ENCODE measurements at places on chromosomes 11 and 22. TPM values are rescaled to one million over a fixed set of nuclear protein-coding genes. Genes with fewer than 3 reads are reported as not detected.

- DNase-seq: peak; percentile 55
These were observed 15.5 kb upstream of the BMAL1 start for GRCh38 chr11:13262096-13262495.

The HMOX1 gene
- total RNA-seq: 243 TPM

The TSSK2 gene
- not detected for total RNA-seq

- DNase-seq: no peak
These were observed 107.2 kb downstream of the ZNF280B start for GRCh38 chr22:22401381-22401780.

DNA sequence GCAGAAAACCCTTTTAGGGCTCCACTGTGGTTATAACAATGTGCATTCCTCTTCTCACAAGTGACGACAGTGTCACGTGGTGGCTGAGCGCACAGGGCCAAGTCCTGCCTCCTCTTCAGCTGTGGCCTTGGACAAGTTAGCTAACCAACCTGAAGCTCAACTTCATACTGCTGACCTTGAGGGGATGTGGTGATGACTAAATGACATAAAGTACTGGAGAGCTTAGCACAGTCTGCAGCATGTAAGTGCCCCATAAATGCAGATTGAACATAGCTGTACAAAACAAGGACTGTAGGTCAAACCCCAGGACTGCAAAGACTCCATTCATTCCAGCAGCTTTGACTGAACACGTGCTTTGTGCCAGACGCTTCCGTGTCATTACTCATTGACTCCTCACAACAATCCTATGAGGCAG lies 20.1 kb upstream of the MRGPRX2 start:
- DNase-seq: peak; percentile 33

- peak; percentile 45 for DNase-seq
These were observed 582 bp downstream of the SREBF2 start for GRCh38 chr22:41833369-41834004.

The RTL10 gene
- 7.7 TPM for total RNA-seq

DNA sequence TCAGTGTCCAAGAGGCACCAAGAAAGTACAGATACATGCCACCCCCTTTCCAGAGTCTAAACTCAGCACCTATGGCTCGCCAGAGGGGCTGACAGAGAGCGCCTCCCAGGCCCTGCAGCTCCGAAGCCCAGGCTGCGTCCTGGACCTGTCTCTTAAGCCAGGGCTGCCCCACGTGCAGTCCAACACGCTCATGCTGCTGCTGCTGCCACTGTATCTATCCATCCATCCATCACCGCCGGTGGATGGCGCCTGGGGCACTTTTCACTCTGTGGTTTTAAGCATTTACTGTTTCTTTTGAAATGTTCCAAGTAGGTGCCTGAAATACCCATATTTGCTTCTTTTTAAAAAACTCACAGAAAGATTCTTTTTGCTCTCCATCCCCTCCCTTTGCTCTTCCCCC lies 41.8 kb downstream of the MACROD1 start:
- no peak for DNase-seq

The RHBDD3 gene
- total RNA-seq: 20.3 TPM

The KIF18A gene
- total RNA-seq: 4.9 TPM

The PIK3C2A gene
- total RNA-seq: 39.8 TPM

- no peak for DNase-seq
These were observed 95.2 kb downstream of the ABTB2 start for GRCh38 chr11:34262531-34263081.

- DNase-seq: peak; percentile 31
These were observed 18.8 kb downstream of the MYEOV start for GRCh38 chr11:69312453-69313404.

The PDE3B gene
- 11.2 TPM for total RNA-seq

The UPB1 gene
- total RNA-seq: under 0.01 TPM

The GALNT18 gene
- total RNA-seq: 9.5 TPM

The C22orf42 gene
- not detected for total RNA-seq

GRCh38 chr11:118636569-118637290 lies 29.3 kb downstream of the PHLDB1 start:
- no peak for DNase-seq

The SLC25A1 gene
- 72.2 TPM for total RNA-seq

GRCh38 chr22:40216041-40216756 lies 38.5 kb downstream of the TNRC6B start:
- DNase-seq: no peak

DNA sequence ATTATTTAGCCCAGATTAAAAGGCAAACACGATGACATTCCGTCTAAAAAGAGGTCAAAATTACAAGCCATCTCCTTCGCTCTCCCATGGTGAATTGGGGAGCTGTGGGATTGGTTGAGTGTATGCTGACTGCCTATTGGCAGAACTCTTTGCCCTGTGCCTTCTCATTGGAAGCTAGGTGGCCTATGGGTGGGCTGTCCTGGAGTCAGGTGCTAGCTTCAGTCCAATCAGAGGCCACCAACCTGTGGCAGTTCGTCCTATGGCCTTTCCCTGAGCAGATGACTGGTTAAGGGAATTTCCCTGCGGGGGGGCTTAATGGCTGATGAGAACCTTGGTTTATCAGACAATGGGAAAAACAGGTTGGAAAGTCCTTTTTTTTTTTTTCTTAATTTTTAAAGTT lies 3.2 kb upstream of the MTMR3 start:
- DNase-seq: no peak

GRCh38 chr11:5507933-5508305 lies 1.8 kb downstream of the UBQLN3 start:
- DNase-seq: no peak

DNA sequence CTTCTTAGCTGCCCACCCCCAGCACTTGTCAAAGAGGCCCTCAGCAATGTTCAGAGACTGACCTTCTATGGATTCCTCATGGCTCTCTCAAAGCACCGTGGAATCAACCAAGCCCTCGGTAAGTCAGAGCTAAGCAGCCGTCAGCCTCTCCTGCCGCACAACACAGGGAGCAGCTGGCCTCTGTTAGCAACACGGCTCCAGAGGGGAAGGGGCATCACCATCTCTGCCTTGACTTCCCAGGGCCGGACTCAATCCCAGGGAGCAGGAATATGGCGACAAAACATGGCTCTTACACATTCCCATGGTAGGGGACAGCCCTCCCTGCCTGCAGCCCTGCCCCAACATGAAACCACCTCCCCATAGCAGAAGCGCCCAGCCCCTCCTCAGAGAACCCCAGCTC lies 18.9 kb downstream of the ARFGAP2 start:
- DNase-seq: no peak

DNA sequence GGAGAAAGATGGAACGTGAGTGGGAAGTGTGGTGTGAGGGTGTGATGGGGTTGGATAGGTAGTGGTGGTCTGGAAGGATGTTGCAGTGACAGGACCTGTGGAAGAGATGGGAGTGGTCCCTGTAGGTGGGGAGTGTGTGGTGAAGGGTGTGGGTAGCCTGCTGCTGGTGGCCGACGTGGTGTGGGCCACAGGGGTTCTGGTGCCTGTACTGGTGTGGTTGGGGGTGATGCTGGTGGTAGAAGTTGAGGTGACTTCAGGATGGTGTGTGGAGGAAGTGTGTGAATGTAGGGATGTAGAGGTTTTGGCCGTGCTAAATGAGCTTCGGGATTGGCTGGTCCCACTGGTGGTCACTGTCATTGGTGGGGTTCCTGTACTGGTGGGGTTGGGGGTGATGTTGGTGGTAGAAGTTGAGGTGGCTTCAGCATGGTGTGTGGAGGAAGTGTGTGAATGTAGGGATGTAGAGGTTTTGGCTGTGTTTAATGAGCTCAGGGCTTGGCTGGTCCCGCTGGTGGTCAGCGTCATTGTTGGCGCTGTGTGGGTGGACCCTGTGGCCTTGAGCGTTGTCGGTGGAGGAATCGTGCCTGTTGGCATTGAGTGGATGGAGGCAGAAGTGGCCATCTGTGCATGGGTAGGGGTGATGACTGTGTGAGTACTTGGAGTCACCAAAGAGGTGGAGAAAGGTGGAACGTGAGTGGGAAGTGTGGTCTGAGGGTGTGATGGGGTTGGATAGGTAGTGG lies 19.1 kb downstream of the MUC6 start:
- DNase-seq: peak; percentile 10

DNA sequence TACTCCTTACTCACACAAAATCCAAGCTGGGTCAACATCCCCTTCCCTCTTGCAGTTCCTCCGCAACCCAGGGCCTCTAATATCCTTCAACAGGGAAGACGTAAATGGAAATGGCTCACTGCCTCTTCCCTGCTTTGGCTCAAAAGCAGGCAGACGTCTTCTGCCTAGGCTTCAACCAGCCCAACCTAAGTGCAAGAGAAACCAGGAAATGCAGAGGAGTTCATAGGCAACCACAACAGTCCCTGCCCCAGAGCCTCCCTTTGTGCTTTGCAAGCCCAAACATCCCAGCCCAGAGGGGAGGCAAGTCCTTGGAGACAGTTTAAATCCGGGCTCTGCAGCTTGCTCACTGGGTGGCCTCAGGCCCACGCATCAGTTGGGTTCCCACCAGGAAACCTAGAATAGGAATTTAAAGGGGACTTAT lies 33.3 kb downstream of the CD6 start:
- DNase-seq: peak; percentile 7

- no peak for DNase-seq
These were observed 3.7 kb downstream of the INSC start for GRCh38 chr11:15118431-15118830.

GRCh38 chr22:29936186-29936585 lies 53.2 kb downstream of the MTMR3 start:
- no peak for DNase-seq

GRCh38 chr22:17928391-17928790 lies 96.0 kb downstream of the MICAL3 start:
- no peak for DNase-seq

GRCh38 chr11:74070723-74071492 lies 62.0 kb upstream of the UCP3 start:
- DNase-seq: no peak

GRCh38 chr11:3089236-3090061 lies 32.2 kb upstream of the CARS1 start:
- no peak for DNase-seq

- peak; percentile 52 for DNase-seq
These were observed 1.7 kb downstream of the PDE3B start for GRCh38 chr11:14645015-14645912.

The HTR3A gene
- total RNA-seq: not detected

DNA sequence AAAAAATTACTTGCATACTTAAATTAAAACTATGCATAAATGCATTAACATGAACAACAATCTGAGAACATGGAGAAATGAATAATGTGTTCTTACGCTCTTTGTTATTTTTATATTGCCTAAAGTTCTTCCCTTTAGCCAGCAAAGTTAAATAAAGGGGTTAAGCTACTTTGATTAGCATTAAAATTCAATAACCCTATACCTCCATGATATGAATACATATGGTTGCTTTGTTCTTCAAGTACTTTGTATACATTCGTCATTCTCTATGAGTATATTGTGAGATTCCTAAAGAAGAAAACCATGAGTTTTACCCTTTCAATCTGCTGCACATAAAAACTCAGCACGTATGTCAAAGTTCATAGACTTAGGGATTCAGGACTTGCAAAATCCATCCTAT lies 578.3 kb downstream of the DLG2 start:
- no peak for DNase-seq

The OR5B12 gene
- total RNA-seq: not detected

DNA sequence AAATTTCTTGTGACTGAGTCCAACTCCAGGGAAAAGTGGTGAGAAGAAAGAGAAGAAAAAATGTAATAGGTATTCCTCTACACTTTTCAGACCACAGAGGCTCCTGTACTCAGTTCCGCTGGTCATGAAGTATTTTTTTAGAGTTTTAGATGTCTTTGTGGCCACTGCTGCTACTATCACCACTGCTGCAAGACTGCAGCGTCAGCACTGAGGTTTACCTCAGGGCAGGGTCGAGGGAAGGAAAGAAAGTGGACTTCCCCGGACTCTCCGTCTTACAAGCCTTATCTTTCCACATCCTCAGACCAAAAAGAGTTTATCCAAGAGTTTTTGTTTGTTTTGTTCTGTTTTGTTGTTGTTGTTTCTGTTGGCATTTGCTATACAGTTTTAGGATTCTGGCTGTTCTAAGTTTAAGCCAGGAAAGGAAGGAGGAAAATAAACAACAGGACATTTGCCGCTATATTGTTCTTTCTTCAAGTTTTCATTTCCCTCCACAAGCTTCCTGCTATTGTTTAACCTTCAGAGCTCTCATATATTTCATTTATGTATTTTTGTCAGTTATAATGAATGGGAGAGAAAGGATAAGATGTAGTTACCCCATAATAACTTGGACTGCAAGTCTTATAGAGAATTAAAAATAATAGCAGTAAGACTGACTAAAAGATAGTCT lies 919.3 kb downstream of the NTM start:
- DNase-seq: peak; percentile 9

The BSCL2 gene
- 62.1 TPM for total RNA-seq

The TTC36 gene
- total RNA-seq: 1.0 TPM
